ENCODE measurements at places on chromosomes 3 and 15. TPM values are rescaled to one million over a fixed set of nuclear protein-coding genes. Genes with fewer than 3 reads are reported as not detected.

DNA sequence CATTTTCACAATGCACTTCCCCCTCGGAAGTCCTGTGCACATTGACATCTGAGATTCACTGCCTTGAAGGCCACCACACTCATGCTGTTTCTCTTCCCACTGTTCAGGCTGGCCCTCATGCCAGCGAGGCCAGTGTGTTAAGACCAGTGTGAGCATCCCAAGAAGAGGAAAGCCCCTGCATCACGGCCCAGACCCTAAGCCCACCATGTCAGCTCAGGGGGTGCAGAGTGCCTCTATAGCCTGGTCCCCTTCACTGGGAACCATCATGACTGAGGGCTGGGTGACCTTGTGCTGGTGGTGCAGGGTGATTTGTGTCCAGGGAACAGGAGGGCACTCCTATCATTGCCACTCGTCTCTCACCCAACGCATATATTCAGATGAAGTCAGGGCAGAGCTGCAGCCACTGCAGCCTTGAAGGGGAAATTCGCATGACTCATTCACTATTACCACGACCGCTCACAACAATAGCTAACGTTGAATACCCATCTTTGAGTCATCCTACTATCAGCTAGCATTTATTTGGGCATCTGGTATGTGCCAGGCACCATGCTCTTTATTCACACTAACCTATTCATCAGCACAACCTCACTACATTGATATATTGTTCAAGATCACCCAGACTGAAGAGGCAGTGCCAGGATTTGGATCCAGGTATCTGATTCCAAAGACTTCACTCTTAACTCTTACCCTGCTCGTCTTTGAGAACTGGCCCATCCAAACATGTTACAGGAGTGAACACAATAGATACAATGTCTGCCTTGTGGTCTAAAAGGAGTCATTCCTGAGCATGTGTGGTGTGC, 58.8 kb upstream of the SLC6A11 start:
- DNase-seq = no peak

The TP63 gene
- total RNA-seq = 1.2 TPM

DNA sequence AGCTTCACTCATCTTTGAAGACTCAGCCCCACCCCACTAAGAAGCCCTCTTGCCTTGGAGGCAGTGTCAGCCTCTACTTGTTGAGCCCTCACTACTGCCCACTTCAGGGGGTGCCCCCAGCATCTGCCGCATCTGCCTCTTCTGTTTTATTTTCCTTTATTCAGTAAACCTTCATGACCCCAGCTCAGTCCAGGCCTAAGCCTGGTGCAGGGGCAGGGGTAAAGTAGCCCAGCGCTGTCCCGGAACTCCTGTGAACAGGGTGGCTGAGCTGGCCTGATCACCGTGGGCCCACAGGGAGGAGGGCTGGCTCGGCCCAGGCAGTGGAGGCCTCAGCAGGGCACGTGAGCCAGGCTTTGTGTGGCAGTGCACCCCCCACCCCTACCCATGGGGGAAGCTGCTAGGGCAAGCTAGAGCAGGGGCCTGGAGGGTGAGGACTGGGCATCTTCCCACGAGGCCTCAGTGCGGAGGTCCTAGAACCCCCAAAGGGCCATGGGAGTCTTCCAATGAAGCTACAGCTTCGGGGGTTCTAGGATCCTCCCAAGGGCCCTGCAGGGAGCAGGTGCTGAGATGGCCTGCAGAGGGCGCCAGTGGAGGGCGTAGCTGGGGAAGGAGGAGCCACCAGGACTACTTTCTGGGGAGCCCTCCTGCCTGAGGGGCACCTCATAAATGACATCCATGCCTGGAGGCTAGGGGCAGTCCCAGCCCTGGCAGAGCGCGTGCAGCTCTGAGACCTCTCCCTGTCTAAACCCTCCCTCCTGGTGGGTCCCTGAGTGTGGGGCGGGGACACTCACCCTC, 36.0 kb downstream of the TSPAN3 start:
- no peak for DNase-seq

The VILL gene
- total RNA-seq = 12.2 TPM

- DNase-seq = no peak
These were observed 17.7 kb downstream of the MYNN start for GRCh38 chr3:169790687-169791429.

The SLC41A3 gene
- total RNA-seq = 38.0 TPM

- DNase-seq = no peak
These were observed 8.5 kb upstream of the PSMD6 start for GRCh38 chr3:64031540-64032508.

- no peak for DNase-seq
These were observed 147.5 kb downstream of the AKAP13 start for GRCh38 chr15:85527895-85528294.

DNA sequence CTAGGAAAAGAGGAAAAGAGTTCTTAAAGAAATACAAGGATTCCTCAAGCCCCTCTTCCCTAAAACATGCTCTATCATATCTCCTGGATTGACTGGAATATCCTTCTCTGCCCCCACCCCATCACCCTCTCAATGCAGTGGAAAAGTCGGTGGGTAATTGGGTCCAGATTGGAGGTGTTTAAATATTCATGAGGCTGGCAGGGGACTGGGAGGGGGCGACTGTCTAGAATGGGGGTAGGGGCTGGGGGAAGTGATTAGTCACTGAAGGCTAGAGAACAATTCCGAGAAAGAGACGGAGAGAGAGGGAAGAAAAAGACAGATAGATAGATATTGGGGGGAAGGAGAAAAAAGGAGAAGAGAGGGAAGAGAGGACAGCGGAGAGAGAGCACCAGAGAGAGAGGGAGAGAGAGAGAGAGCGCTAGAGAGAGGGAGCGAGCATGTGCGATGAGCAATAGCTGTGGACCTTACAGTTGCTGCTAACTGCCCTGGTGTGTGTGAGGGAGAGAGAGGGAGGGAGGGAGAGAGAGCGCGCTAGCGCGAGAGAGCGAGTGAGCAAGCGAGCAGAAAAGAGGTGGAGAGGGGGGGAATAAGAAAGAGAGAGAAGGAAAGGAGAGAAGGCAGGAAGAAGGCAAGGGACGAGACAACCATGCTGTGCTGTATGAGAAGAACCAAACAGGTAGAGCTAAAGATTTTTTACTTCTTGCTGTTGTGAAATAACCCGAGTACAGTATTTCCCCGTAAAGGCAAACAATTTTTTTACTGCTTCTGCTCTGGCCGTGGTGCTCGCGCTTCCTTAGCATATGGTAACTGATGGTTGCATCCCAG, at the start of gene GAP43:
TSS of gene GAP43 (plus strand) at position 467 of the 825 bp plus-strand sequence. CDS start at position 647, 180 bp downstream.
- no peak for DNase-seq

The LRRK1 gene
- 12.0 TPM for total RNA-seq

GRCh38 chr3:123018683-123019082, 8.9 kb downstream of the SEMA5B start:
- no peak for DNase-seq

DNA sequence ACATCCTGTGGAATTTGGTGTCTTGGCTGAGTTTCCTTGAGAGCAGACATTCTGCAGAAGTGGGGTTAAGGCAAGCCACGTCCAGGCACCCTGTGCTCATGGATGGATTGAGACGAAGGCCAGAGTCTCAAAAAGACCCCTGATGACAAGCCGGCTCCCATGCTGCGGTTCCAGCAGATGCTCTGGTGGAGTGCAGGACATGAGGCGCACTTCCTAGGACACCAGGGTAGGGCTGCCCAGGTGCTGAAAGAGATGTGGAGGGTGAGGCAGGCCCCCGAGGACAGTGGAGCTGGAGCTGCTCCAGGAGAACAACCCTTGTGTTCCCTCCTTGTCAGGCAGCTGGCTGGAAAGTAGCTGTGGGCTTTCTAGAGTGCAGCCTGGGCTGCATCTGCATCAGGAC, 81.0 kb downstream of the ASB7 start:
- DNase-seq = no peak

The ERICH6 gene
- total RNA-seq = not detected

DNA sequence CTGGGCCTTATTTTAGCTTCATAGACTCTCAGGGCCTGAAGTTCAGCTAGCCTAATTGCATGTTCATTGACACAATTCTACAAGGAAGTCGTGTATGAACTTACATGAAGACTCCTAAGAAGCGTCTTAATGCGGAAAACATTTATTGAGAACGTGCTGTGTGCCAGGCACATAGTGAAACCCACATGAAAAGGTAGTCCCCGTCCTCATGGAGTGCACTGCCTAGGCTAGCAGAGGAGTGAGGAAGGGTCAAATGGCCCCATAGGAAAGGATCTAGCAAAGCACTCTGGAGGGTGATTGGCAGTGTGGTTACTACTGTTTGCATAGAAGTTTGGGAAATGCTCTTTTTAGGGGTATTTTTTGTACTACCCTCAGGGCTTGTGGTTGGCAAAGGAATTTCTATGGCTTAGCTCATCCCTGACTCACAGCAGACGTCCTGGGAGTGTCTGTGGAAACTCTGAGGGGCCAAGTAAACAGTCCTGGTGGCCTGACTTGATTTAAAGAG, 854 bp upstream of the NPTN start:
- peak; percentile 15 for DNase-seq

DNA sequence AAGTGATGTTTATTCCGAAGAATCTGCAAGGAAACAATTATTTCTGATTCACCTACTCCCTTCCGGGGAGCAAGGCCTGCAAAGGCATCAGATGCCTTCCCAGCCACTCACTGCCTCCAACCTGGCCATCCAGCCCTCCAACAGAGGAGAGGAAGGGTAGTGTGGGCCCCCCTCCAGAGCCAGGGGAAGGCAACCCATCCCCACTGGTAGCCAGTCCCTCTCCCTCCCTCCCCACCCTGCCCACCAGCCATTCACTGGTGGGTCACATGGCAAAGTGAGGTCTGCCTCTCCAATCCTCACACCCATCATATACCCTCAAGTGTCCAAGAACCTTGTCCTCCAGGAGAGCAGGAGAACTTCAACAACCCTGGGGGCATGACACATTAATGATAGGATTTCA, 2.4 kb upstream of the VIPR1 start:
- no peak for DNase-seq

GRCh38 chr15:55907797-55908196, 85.6 kb downstream of the NEDD4 start:
- DNase-seq = no peak

DNA sequence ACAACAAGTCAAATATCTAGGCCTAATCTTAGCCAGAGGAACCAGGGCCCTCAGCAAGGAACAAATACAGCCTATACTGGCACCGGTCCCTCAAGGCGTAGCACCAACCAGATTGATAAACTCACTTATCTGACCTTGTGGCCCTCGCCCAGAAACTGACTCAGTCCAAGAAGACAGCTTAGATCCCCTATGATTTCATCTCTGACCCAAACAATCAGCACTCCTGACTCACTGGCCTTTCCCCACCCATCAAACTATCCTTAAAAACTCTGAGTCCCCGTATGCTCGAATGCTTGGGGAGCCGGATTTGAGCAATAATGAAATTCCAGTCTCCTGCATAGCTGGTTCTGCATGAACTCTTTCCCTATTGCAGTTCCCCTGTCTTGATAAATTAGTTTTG, 1.6 kb upstream of the SORD start:
- DNase-seq = no peak

The SLC51B gene
- 15.4 TPM for total RNA-seq

The MAP2K1 gene
- 64.1 TPM for total RNA-seq

- no peak for DNase-seq
These were observed 24.5 kb downstream of the NIPA1 start for GRCh38 chr15:22810853-22811338.

The ZBBX gene
- not detected for total RNA-seq

Data from Caco-2 (cell line).